ENCODE measurements at places on chromosomes 12 and 14.

- no peak for DNase-seq
Observed at GRCh38 chr14:52724360-52724644, 5.7 kb upstream of the STYX start.

- no peak for DNase-seq
Observed at GRCh38 chr14:53338192-53338591, 185.1 kb upstream of the DDHD1 start.

- no peak for DNase-seq
Observed at GRCh38 chr12:131459773-131460365, 251.0 kb upstream of the SFSWAP start.

DNA sequence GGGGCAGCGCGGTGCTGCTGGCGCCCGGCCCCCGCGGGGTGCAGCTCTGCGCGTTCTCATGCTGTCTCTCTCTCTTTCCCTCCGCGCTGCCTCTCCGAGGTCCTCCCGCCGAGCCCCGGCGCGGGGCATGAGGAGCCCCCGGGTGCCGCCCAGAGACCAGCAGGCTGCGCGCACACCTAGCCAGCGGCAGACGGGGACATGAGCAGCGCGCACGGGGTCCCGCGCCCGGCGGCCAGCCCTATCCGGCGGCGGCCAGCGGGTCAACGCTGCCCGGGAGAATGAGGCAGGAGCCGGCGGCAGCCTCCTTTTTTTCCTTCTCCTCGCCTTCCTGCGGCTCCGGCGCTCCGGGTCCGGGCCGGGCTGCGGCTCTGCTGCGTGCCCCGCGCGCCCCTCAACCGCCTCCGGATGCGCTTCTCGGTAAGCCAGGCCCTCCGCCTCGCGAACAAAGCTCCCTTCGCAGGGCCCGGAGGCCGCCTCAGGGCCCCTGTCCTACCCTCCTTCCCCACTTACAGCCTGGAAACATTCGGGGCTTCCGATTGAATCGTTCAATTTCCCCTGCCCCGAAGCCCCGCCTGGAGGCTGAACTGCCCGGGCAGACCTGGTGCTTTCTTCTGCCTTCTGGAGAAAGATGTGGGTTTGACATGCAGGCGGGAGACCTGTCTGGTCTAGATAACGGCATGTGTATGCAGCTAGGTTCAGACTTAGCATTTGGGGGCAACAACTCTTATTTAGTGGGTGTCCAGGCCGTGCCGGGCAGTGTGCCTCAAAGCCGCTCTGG is at the start of gene TUNAR:
Gene TUNAR (plus strand): TSS at position 72 of the 778 bp plus-strand sequence.
- DNase-seq: no peak

GRCh38 chr12:55385891-55386290 is 14.4 kb upstream of the OR6C65 start:
- DNase-seq: no peak

DNA sequence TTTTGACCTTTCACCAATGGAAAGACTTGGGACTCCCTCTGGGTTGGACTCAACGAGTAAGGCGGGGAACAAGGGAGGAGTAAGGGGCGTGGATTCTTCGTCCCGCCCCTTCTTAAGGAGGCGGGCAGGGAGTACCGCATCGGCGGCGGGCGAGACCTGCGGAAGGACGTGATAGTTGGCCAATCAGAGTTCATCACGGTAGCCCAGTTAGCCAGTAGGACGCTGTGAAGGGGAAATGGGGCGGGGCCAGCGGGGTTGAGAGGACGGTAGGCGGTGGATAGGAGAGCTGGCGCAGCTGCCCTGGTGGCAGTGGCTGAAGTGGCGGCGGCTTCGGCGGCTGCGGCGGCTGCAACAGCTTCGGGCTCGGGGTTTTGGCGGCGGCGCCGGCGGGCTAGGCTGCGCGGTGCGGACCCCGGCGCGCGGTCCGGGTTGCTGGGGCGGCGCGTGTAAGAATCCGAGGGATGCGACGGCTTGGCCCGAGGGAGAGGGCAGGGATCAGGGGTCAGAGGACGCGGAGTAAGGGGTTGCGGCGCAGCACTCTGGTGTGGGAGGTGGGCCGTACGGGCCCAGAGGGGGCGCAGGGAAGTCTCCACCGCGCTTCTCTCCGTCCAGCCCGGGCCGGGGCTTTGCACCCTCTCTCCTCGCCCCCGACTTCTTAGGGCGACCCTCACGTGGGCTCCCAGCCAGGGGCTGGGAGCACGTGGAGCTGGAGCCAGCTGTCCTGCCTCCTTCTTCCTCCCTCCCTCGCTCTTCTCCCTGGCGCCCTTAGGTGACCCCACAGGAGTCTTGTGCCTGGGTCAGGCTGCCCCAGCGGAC is at the start of gene TPCN1:
Gene TPCN1 (plus strand): TSS at position 284 of the 816 bp plus-strand sequence. CDS start 5,389 bp downstream, outside the sequence.
- peak; percentile 100 for DNase-seq

- no peak for DNase-seq
Observed at GRCh38 chr12:69649529-69649928, 38.8 kb upstream of the LRRC10 start.

DNA sequence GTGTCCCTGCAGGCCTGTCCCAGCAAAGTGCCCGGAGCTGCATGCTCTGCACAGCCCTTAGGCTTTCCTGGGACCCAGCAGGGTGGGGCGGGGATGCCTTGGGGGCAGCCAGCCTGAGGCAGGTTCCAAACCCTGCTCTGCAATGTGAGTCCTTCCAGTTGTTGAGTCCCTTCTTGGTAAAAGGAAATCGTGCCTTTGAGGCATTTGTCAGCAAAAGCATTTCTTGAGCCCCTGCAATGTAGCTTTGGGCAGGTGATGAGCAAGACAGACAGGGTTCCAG is 38.1 kb upstream of the TRAF3 start:
- DNase-seq: no peak

GRCh38 chr14:89236851-89237250 is 180.2 kb downstream of the FOXN3 start:
- peak; percentile 25 for DNase-seq

DNA sequence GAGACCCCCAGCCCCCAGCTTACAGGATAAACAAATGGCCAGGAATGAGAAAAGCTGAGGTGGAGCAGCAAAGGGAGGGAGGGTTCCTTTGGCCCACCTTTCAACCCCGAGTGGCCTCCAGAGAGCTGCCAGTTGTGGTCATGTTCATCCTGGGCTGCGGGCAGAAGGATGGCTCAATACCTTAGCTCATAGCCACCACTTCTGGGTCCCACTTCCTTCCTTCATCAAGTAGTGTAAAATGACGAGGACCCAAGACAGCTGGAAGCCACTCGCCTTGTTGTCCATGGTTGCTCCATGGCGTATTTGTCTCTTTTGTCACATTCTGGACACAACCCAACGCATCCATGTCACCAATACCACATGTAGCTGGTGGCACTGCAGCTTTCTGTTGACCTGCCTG is 24.2 kb downstream of the CRACR2A start:
- DNase-seq: no peak

DNA sequence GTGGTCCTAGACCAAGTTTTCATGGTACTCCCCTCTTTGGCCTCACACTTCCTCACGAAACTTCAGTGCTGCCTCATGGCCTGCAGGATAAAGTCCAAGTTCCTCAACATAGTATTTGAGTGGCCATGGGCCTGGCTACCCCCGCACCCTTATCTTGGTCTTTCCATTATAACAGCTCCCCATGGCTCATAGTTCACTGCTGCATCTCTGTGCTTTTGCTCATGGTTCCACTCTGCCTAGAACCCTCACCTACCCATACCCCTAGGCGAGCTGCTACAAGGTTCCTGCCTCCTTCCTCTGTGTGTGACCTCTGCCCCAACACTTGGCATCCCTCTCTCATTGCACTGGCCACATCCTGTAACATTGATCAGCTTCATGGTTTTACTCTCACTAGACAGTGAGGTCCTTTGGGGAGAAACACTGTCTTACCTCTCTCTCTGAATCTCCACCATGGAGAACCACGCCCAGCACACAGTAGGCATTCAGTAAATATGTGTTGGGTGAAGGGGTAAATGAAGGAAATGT is 158.9 kb downstream of the GPR65 start:
- no peak for DNase-seq

GRCh38 chr12:112297188-112297587 is 85.0 kb downstream of the HECTD4 start:
- DNase-seq: no peak

- no peak for DNase-seq
Observed at GRCh38 chr14:48974994-48975393, 611.2 kb downstream of the RPS29 start.

- DNase-seq: no peak
Observed at GRCh38 chr12:94308612-94309011, 151.1 kb downstream of the CEP83 start.

GRCh38 chr12:39012870-39013269 is 107.5 kb upstream of the CPNE8 start:
- no peak for DNase-seq

DNA sequence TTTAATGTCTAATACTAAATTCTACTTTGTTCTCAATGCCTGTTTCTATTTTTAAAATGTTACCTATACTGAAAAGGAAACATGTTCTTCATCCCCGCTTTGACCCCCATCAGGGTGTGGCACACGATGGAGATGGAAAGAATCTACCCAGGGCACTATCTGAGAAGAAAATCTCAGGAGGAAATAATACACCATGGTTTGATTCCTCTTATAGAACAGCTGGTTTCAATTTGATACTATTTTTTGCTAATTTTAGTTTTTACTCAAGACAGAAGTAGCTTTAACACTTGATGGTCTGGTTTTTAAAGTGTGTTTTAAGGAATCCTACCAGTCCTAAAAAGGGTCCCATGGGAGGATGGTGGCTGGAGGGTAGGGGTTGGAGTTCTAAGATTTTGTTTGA is 56.7 kb downstream of the PPM1H start:
- no peak for DNase-seq

DNA sequence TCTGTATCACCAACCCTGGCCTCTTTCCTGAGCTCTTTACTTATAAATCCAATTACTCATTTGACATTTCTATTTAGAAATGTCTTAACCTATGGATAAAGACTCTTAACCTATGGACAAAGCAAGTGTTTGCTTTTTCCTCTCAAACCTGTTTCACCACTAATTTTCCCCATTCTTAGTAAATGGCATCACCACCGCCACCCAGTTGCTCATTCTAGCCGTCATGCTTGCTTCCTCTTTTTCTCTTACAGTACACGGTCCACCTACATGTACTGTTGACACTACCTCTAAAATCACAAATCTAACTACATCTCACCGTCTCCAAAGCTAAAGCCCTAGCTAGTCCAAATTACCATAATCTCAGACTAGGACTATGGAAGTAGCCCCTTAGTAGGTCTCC is 60.0 kb downstream of the CAPS2 start:
- DNase-seq: no peak

GRCh38 chr12:121439715-121440114 is 39.8 kb downstream of the RNF34 start:
- no peak for DNase-seq
